ENCODE measurements at places on chromosomes 3 and 15. TPM values are rescaled to one million over a fixed set of nuclear protein-coding genes. Genes with fewer than 3 reads are reported as not detected.

GRCh38 chr3:73291541-73291940 is 230.1 kb downstream of the EBLN2 start:
- DNase-seq: no peak

GOLGA6D gene
- 0.04 TPM for polyA plus RNA-seq

- no peak for DNase-seq
Measured at GRCh38 chr3:27657404-27657803, 64.7 kb downstream of the EOMES start.

A4GNT gene
- 0.07 TPM for polyA plus RNA-seq

GRCh38 chr15:77852241-77853007 is 219.7 kb upstream of the LINGO1 start:
- no peak for DNase-seq

GRCh38 chr3:168973897-168974296 is 689.6 kb downstream of the MECOM start:
- no peak for DNase-seq
